Amniotic stem cell (primary cell): ENCODE measurements at places on chromosomes 7 and 10.

DNA sequence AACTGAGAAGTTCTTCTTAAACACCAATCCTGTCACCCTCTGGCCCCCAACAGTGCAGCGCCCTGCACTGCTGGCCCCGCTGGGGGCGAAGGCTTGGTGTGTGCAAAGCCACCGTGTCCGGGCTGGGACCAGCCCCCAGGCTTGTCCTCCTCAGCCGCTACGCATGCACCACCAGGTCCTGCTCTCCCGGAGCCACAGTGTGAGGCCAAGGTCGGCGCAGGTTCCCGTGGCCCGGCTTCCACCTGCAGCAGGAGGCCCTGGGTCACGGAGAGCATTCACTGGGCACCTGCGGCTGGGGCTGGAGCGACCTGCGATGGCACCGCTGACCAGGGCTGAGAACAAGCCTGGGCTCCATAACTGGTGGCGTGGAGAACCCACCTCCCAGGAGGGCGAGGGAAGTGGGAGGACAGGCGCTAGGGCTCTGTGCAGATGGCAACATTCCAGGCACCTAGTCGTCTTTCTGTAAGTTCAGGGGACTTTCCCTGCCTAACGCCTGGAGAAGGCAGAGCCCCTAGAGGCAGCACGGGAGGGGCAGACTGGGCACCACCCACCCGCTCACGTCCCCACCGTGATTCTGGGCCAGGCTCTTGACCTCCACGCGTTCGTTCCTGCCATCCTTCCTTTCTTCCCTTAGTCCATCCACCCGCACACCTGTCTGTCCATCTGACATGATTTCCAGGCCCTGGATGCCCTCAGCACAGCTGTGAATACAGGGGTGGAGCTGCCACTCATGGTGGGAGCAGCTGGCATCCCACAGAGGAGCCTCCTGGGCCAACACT is 271.6 kb downstream of the ELFN1 start:
- DNase-seq: no peak

- no peak for DNase-seq
Measured at GRCh38 chr10:113562704-113563103, 9.9 kb downstream of the HABP2 start.

- no peak for DNase-seq
Measured at GRCh38 chr10:15313047-15313446, 58.0 kb downstream of the FAM171A1 start.

GRCh38 chr10:9449530-9449929 is 1395.0 kb downstream of the GATA3 start:
- no peak for DNase-seq

GRCh38 chr10:121974535-121975294 is at the start of gene NSMCE4A:
NSMCE4A (minus strand) TSS chr10:121975217; CDS start chr10:121975165, 52 bp downstream.
- peak; percentile 36 for DNase-seq

GRCh38 chr7:115911465-115911864 is 119.1 kb downstream of the TFEC start:
- no peak for DNase-seq

DNA sequence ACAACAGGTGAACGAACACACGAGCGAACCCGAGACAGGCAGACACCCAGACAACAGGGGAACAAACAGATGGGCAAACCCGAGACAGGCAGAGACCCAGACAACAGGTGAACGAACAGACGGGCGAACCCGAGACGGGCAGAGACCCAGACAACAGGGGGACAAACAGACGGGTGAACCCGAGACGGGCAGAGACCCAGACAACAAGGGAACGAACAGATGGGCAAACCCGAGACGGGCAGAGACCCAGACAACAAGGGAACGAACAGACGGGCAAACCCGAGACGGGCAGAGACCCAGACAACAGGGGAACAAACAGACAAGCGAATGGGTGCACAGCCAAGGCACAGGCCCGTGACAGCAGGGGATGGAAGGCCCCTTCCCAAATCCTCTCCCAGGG is 264.7 kb downstream of the ELFN1 start:
- no peak for DNase-seq

GRCh38 chr7:125644109-125644508 is 714.5 kb upstream of the POT1 start:
- no peak for DNase-seq

- no peak for DNase-seq
Measured at GRCh38 chr10:52279546-52279945, 34.5 kb upstream of the DKK1 start.
